ENCODE measurements at places on chromosomes 1 and 21. TPM values are rescaled to one million over a fixed set of nuclear protein-coding genes. Genes with fewer than 3 reads are reported as not detected.

CYP4A22 gene
- polyA plus RNA-seq: not detected

RHCE gene
- 0.28 TPM for polyA plus RNA-seq

KRTAP19-1 gene
- polyA plus RNA-seq: not detected

CLIC4 gene
- 76.7 TPM for polyA plus RNA-seq

PAPPA2 gene
- polyA plus RNA-seq: not detected

KCNJ9 gene
- not detected for polyA plus RNA-seq

RGSL1 gene
- polyA plus RNA-seq: not detected

TRABD2B gene
- not detected for polyA plus RNA-seq

CFHR5 gene
- not detected for polyA plus RNA-seq

HSD3B2 gene
- polyA plus RNA-seq: not detected

CENPF gene
- polyA plus RNA-seq: 0.18 TPM

AVPR1B gene
- not detected for polyA plus RNA-seq

ATP1A4 gene
- not detected for polyA plus RNA-seq

APH1A gene
- 106 TPM for polyA plus RNA-seq

RNU1-4 gene
- not detected for polyA plus RNA-seq

GJB4 gene
- polyA plus RNA-seq: not detected

KLF18 gene
- polyA plus RNA-seq: not detected

CACNA1S gene
- polyA plus RNA-seq: not detected

SRSF4 gene
- 34.7 TPM for polyA plus RNA-seq

TNFRSF18 gene
- polyA plus RNA-seq: 2.8 TPM

EFNA1 gene
- not detected for polyA plus RNA-seq

RHBG gene
- polyA plus RNA-seq: not detected

TSSK3 gene
- polyA plus RNA-seq: 0.60 TPM

CXADR gene
- not detected for polyA plus RNA-seq

CD1E gene
- not detected for polyA plus RNA-seq

C8A gene
- not detected for polyA plus RNA-seq

CFAP107 gene
- not detected for polyA plus RNA-seq

EPHB2 gene
- 0.08 TPM for polyA plus RNA-seq

SPOCD1 gene
- not detected for polyA plus RNA-seq

SDCCAG8 gene
- 53.7 TPM for polyA plus RNA-seq

AMIGO1 gene
- polyA plus RNA-seq: 1.8 TPM

STYXL2 gene
- polyA plus RNA-seq: not detected

ZSWIM5 gene
- polyA plus RNA-seq: not detected

TCP10L gene
- polyA plus RNA-seq: 0.86 TPM

FAM43B gene
- polyA plus RNA-seq: not detected

DIRAS3 gene
- polyA plus RNA-seq: not detected

TSPAN1 gene
- polyA plus RNA-seq: not detected

AIRE gene
- polyA plus RNA-seq: 1.3 TPM

HSPA6 gene
- not detected for polyA plus RNA-seq

IFNLR1 gene
- polyA plus RNA-seq: 17.2 TPM

CTH gene
- 2.2 TPM for polyA plus RNA-seq

EDARADD gene
- not detected for polyA plus RNA-seq

ORC1 gene
- polyA plus RNA-seq: not detected
